ENCODE measurements at places on chromosomes 3 and 15.
A peak's percentile ranks its signal among the peaks of the same experiment; 100 is the strongest.

GRCh38 chr3:130934442-130935089 is 40.7 kb downstream of the ATP2C1 start:
- no peak for DNase-seq

- DNase-seq = peak; percentile 62
These were observed 2.9 kb upstream of the C15orf39 start for GRCh38 chr15:75198560-75199356.

GRCh38 chr3:52402706-52403270 is 42.1 kb downstream of the SEMA3G start:
- DNase-seq = no peak

DNA sequence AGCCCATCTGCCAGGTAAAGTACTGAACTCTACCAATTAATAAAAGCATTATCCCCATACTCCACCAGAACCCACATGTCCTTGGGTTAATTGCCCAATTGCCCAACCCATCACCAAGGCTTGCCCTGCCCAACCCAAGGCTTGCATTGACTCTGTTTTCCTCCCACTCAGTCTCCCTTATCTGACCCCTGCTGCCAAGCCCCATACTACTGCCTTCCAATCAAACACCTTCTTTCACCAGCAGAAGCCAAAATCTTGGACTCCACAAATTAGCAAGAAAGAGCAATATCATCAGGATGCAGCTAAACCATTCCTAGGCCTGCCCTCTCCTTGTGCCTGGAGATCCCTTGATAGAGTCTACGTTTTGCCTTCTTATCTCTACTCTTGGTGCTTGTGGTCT is 602.9 kb downstream of the NTRK3 start:
- no peak for DNase-seq

DNA sequence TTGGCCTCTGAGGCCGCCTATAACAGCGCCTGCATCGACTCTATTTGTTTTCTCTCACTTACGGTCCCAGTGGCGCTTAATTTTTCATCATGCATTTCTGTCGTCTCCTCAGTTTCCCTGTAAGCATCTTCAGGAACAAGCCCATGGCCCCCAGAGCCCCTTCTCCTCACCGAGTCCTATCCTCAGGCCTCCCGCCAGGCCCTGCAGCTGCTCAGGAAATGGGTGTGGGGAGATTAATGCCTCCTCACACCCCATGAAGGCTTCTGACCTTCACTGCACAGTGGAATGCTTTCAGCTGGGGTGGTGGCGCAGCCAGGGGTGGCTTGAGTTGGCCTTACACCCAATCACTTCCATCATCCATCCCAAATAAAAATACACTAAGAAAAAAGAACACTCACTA is 260.4 kb downstream of the FAM43A start:
- no peak for DNase-seq

- DNase-seq = peak; percentile 12
These were observed 3.2 kb upstream of the BCL2L10 start for GRCh38 chr15:52115598-52116427.

DNA sequence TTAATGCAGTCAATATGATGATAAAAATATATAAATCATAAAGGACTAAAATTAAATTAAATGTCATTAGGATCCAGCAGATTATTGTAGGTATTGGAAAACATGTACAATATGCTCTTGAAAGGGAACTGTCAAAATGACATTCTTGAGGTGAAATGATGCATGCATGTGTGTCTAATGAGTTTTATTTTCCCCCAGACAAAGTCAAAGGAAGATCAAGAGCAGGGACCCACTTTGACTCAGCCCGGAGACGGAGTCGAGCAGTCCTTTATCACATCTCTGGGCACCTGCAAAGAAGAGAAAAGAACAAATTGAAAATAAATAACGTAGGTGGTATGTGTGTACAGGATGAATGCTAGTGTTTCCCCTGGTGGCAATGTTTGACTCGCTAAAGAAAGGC is 194.1 kb downstream of the KCNH8 start:
- no peak for DNase-seq

DNA sequence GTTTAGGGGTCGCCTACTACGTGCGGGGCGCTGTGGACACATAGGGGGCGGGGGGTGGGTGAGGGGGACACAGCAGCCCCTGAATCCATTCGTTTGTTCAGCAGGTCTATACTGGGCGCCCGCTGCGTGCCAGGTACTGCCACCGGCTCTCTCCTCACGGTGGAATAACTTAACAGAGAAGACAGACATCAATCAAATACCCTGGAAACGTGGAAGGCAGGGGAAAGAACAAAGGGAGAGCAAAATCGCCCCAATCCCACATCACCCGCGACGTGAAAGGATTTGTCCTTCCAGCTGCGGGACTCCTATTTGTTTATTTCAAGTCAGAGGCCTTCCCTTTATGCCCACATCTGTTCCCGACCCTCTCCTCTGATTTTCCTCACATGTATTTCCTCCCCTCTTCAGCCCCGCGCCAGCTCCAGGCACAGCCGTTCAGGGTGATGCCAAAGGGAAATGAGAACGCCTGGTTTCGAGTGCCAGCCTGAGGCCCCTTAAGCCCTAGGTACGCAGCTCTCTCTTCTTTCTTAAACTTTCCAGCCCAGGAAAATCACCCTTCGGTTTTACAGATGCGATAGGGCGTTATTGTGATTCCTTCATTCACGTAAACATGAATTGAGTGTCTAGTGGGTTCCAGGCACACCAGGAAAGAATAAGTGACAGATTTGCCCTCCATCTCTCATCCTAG is 726 bp upstream of the PROK2 start:
- DNase-seq = no peak

GRCh38 chr15:50790778-50791453 is 25.4 kb upstream of the SPPL2A start:
- DNase-seq = no peak

DNA sequence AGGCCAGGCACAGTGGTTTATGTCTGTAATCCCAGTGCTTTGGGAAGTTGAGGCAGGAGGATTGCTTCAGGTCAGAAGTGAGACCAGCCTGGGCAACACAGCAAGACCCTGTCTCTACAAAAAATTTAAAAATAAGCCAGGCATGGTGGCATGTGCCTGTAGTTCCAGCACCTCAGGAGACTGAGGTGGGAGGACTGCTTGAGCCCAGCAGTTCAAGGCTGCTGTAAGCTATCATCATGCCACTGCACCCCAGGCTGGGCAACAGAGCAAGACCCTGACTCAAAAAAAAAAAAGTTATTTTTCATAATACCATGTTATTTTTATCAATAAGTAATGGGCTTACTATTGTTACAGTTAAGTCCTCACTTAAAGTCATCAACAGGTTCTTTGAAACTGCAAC is 59.7 kb downstream of the SETD2 start:
- no peak for DNase-seq

DNA sequence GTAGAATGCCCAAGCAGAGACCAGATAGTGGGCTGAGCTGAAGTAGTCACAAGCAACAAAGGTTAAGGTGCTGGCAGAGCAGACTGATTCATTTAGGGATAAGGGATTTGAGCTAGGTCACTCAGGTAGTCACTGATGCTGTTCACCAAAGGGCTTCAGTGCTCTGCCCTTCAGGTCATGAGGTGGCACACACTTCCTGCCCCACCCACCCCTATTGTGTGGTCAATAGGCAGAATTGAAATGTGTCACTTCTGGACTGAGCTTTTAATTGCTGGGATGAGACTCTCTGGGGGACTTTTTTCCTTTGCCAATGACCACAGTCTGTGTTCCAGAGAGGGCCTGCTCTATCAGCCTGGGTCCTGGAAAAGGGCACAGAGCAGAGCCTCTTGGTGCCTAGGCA is 2.9 kb upstream of the DIS3L start:
- DNase-seq = no peak

- no peak for DNase-seq
These were observed 914 bp downstream of the ZIC4 start for GRCh38 chr3:147405231-147406027.

GRCh38 chr15:49810720-49811119 is 189.9 kb downstream of the DTWD1 start:
- no peak for DNase-seq

DNA sequence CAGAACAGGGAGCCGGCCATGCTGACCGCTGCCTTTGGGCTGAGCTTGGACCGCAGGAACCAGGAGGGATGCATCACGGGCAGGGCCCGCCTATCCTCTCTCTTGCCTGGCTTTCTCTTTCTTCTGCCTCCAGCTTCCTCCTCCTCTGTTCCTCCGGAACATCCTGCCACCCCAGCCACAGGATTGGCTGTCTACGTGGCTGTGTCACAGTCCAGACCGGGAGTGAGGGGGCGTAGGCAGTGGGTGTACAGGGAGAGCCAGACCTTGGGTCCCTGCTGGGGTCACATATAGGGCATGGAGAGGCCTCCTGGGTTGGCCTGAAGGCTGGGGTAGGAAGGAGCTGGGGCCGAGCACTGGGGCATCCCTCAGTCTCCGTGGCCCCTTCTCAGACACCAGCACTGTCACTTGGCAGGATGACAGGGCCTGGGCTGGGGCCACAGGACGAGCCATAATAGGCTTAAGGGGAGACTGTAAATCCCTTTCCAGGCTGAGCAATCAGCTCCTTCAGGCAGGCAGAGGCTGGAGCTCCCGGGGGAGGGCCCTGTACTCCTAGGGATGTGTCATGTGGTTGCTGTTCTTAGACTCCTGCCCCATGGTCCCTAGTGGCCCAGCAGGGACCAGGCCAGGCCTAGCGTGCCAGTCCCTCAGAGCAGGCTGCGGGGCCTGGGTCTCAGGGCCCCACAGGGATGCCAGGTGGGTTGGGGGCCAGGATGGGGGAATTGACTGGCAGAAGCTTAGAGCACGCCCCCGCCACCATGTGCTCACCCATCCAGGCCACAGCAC is 25.4 kb downstream of the LINGO1 start:
- DNase-seq = no peak

GRCh38 chr15:51830276-51830806 is 888 bp downstream of the TMOD3 start:
- DNase-seq = peak; percentile 28

GRCh38 chr15:81092559-81092902 is 41.5 kb upstream of the CFAP161 start:
- no peak for DNase-seq

GRCh38 chr15:68614286-68615035 is 35.7 kb downstream of the CORO2B start:
- DNase-seq = no peak

DNA sequence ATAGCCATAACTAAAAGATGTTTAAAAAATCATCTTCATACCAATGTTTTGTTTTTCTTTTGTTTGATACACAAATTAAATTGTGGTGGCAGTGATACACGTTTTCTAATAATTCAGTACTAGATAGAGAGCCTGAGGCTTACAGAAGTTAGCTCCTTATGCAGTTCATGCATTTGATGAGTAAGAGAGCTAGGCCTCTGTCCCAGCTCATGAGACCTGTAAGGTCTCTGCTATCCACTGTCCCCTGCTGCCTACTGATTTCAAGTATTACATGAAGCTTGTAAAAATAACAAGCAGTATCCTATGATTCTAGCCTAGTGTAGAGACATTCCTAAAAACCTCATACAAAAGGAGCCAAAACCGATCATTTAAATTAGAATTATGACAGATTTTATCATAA is 144.5 kb downstream of the MBNL1 start:
- DNase-seq = no peak

DNA sequence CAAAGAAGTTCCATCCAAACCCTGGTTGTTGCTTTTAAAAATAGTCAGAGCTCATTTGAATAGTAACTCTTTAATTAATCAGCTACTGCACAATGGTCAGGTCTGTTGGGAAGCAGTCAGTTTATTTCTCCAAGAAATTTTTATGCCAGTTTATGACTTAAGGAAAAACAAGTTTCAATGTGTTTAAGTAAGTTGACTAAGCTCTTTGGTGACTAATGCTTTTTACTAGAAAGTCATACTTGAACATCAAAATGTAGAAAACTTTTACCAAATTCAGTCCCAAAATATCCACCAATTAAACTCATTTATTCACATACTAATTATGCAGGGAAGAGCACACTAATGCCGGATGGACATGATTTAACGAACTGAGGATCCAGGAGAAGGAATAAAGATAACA is 22.1 kb downstream of the PRICKLE2 start:
- no peak for DNase-seq

DNA sequence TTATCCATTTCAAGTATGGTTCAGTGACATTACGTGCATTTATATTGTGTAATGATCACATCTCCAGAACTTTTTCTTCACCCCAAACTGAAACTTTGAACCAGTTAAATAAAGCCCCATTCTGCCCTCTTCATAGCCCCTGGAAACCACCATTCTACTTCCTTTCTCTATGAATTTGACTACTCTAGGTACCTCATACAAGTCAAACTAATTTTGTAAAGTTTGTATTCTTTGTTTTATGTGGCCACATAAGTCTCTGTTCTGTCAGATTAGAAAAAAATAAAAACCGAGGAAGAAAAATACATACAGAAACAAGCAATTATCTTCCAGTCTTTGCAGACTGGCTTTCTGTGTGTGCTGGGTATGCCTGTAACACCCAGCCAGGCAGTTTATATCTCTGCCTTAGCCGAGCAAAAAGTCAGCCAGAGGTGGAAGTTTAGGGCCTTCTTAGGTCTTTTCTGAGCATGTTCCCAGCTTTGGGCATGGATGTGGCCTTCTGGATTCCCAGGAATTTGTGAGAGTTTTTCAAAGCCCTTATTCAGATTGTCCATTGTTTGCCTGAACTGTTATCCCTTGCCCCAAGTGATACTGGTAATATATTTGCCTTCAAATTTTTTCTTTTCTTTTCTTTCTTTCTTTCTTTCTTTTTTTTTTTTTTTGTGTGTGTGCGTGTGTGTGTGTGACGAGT is 6.0 kb upstream of the GRAMD1C start:
- no peak for DNase-seq

DNA sequence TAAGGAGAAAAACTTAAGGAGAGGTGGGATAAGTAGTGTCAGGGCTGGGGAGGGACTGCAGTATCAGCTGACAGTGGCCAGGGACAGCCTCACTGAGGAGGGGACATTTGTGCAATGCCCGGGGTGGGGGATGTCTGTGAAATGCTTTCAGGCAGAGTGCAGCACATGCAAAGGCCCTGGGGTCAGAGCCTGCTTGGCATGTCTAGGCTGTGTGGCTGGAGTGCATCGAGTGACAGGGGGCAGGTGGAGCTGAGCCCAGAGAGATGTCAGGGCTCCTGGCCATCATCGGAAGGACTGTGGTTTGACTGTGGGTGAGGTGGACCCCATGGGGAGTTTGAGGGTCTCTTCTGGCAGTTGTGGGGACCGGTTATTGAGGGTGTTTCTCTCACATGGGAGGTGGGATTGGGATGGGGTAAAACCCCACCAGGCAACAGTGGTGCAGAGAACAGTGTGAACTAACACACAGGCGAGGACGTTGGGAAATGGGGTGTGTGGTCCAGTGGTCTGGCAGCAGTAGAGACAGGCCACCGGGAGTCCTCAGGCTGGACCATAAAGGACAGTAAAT is 61.2 kb downstream of the FBLN2 start:
- DNase-seq = no peak

GRCh38 chr3:10137178-10137577 is 4.4 kb upstream of the VHL start:
- DNase-seq = no peak

- no peak for DNase-seq
These were observed 58.3 kb upstream of the SLC4A7 start for GRCh38 chr3:27542476-27542875.

- DNase-seq = no peak
These were observed 457.5 kb upstream of the ALCAM start for GRCh38 chr3:104909198-104909597.
